Cardiac muscle cell (in vitro differentiated cells and primary cell): ENCODE measurements at places on chromosomes 12 and 14.

DNA sequence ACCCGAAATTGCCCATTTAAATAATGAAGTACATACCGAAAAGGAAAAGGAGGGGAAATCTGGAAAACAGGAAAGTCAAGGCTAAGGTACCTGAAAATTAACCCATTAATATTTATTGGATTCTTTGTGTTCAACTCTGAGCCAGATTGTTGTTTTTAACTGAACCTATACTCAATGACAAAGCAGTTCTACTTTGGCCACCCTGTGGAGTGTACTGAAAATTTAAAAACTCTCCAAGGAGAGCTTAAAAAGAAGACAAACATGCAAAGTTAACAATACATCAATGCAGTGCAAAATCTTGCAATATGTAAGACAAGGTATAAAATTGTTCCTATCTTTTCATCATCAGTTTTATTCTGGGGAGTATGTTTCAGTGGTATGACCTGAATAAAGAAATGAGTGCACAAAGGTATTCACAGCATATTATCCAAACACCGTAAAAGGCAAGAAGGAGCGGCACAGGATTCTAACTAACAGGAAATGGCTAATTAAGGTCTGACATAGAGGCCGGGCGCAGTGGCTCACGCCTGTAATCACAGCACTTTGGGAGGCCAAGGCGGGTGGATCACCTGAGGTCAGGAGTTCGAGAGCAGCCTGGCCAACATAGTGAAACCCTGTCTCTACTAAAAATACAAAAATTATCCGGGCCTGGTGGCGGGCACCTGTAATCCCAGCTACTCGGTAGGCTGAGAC is 1.7 kb downstream of the USP44 start:
- no peak for DNase-seq

- DNase-seq, result peak; percentile 67
Observed at GRCh38 chr12:69653703-69654102, 43.0 kb upstream of the LRRC10 start.

DNA sequence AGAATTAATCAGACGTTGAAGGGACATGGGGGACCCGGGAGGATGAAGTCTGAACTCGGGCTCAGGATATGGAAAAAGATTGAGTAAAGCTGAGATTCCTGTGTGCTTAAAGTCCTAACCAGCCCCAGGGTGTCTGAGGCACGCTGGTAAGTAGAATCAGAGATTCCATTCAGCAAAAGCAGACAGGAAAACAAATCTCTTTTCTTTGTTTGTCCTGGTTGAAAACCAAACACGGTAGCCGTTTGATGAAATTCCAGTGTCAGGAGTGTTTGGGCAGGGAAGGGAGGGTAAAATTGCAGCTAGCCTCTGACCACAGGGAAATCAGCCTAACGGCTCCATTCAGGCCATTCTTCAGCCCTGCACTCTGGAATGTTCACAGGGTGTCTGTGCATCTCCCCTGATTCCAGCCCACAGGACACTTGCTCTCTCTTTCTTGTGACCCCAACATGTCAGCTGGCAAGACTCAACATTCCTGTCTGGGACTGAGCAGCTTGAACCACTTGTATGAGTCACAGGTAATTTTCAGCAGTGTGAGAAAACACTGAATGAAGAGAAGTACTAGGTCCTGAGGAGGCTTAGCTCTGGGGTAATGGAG is 31.0 kb downstream of the NINJ2 start:
- DNase-seq, result peak; percentile 80

DNA sequence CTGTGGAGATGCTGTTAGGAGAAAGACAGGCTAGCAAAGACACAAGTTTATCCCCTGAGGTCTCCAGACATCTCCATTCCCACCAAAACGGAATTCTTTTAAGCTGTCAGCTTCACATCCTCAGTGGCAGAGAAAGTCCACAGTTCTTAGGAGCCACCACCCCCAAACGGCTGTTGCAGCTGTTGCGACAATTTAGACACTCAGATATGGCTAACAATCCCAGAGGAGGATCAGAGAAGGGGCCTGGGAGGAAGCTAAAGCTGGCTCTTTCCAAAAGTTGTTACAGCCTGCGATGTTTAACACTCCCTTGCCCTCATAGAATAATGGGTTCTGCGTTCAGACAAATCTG is 1.9 kb upstream of the ATP5MC2 start:
- no peak for DNase-seq

DNA sequence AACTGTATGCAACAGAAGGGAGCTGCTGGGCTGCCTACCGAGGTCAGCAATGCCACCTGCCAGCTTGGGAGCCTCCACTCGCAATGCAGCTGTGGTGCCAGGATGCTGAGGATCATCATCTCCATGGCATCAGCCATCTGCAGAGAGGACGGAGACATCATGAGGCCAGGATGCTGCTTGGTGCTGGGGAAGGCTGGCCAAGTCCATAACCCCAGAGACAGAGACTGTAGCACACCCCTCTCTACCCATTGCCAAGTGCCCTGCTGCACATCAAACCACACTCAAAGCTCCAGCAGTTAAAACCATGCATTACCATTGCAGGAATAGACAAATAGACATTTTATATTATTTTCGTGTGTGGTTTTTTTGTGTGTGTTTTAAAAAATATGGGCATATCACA is 43.5 kb downstream of the SVOP start:
- no peak for DNase-seq

DNA sequence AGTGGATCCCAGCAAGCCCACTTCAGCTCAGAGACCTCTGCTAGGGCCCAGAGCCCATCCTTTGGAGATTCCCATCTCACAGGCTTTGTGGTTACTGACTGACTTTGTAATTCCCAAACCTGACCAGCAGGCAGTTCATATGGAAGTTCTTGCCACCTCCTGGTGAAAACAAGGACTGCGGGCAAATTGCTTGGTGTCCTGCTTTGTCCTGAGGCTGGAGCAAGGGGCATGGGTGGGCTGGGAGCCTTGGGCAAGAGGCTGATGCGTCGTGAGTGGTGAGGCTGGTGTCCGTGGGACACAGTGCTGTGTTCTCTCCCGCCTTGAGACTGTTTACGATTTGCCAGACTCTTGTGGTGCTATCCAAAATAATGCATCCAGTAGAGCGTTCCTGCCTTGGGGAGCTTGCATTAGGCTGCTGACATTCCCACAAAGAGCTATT is 91.0 kb downstream of the LRRC74A start:
- DNase-seq, result peak; percentile 82

DNA sequence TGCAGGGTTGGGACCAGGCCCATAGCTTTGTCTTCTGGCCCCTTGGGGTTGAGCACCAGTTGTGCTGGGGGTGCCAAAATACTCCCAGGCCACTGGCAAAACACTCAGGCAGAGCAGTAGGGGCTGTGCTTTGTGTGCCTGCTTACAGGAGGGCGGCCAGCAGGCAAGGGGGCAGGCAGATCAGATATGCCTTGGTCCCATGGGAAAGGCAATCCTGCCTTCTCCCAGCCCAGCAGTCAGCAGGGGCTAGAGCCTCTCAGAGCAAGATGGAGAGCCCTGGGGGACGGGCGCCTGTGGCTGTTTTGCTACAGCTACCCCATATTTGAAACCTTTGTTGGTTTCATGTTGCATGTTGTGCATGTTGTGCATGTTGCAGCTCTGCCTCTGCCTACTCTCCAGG is 36.2 kb upstream of the TMX1 start:
- no peak for DNase-seq

GRCh38 chr14:56805201-56805991 is 4.9 kb downstream of the OTX2 start:
- DNase-seq, result no peak

- DNase-seq, result no peak
Observed at GRCh38 chr12:117986705-117987469, 18.1 kb upstream of the KSR2 start.

GRCh38 chr12:92088805-92089204 is 56.8 kb downstream of the BTG1 start:
- no peak for DNase-seq
